ENCODE measurements at places on chromosomes 2 and 18.
A peak's percentile ranks its signal among the peaks of the same experiment; 100 is the strongest.

DNA sequence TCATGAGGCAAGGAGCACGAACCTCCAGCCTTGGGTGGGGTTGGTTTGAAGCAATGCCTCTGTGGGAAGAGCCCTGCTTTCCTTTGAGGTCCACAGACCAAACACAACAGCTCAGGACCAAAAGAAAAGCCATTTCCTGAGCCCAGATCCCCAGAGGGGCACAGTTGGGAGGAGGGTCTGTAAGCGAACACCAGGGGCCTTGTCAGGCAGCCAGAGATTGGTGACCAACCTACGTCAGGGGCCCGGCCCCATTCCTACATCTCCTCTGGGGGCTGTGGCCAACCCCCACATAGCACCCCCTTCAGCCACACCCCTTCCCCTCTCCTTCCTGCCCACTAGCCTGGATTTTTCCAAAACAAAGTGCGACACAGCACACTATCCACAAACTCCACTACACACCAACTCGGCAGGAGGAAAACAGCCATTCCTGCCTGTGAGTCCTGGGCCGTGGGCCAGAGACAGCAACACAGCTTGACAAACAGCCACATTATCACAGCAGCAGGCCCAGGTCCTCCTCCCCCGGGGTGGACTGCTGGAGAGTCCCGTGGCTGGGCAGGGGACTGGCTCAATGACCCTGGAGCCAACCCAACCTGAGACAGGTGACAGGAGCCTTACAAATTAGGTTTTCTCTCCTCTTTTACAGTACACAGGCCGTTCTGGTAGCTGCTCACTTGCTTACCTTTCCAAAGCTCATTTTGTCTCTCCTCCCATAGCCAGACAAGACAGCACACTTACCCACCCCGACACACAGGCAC, 98.8 kb downstream of the TNS1 start:
- DNase-seq = peak; percentile 14
- H3K27me3 ChIP-seq = no peaks in the 10 kb centered on the region
- H3K4me1 ChIP-seq = peaks cover 6% of the 10 kb centered on the region
- peaks cover 9% of the 10 kb centered on the region for H3K36me3 ChIP-seq
- no peak overlapping the region for H3K4me3 ChIP-seq

DNA sequence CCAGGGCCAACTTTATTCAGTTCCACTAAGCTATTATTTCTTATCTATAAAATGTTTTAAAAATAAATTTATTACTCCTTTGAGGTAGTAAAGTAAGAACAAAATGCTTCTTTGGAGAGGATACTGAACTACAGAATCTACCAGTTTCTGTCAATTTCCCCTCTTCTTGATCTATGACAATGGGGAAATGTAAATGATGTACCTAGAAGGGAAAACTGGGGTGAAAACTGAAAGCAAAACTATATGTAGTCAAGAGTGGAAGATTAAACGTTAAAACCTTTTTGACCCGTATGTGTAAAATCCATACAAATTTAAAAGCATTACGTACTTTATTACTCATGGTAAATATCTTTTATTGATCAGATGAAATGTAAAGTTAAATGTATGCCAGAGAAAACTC, 1287.8 kb upstream of the TMEFF2 start:
- no peak for DNase-seq
- H3K27ac ChIP-seq = no peak overlapping the region
- H3K4me3 ChIP-seq = no peak overlapping the region
- H3K4me1 ChIP-seq = no peaks in the 10 kb centered on the region

DNA sequence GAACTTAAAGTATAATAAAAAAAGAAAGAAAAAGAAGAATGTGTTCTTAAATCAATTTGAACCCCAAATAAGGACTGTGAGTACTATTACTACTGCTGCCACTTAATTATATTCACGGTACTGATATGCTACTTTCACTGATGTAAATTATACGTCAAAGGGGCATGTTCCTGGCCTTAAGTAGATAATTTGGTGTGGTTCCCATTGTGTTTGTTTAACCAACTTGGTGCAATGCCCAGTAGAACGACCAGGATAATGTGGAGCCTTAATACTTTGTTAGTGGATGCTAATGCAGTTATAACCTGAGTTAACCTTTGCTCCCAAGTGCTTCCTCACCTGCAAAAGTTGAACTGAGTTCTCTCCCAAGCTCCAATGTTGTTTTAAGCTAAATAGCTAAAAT, 142.0 kb downstream of the NR4A2 start:
- no peak overlapping the region for H3K27ac ChIP-seq
- H3K36me3 ChIP-seq = no peaks in the 10 kb centered on the region
- no peaks in the 10 kb centered on the region for H3K27me3 ChIP-seq
- H3K4me3 ChIP-seq = no peak overlapping the region
- DNase-seq = no peak

GRCh38 chr2:27772804-27773203, 1.3 kb downstream of the MRPL33 start:
- no peaks in the 10 kb centered on the region for H3K27me3 ChIP-seq
- DNase-seq = no peak
- H3K4me3 ChIP-seq = peak overlapping the region; percentile 62
- H3K27ac ChIP-seq = no peak overlapping the region

- no peak overlapping the region for H3K27ac ChIP-seq
- no peak for DNase-seq
- no peaks in the 10 kb centered on the region for H3K27me3 ChIP-seq
- H3K4me3 ChIP-seq = no peak overlapping the region
- H3K36me3 ChIP-seq = no peaks in the 10 kb centered on the region
- no peaks in the 10 kb centered on the region for H3K4me1 ChIP-seq
These were observed 102.9 kb upstream of the MSH2 start for GRCh38 chr2:47300081-47300480.

DNA sequence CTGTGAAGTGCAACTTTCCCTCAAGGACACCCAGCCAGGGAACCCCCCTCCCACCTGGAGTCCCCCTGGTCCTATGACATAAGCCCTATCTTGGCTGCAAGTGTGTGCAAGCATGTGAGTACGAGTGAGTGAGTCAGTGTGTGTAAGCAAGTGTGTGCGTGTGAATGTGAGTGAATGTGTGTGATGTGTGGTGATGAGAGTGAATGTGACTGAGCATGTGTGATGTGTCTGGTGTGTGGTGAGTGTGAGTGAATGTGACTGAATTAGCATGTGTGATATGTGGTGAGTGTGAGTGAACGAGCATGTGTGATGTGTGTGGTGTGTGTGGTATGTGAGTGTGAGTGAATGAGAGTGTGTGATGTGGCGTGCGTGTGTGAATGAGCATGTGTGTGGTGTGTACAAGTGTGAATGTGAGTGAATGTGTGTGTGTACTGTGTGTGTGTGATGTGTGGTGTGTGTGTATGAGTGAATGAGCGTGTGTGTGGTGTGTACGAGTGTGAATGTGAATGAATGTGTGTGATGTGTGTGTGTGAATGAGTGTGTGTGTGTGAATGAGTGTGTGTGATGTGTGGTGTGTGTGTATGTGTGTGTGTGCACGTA, 68.8 kb upstream of the SMAD7 start:
- DNase-seq = no peak
- H3K4me1 ChIP-seq = no peaks in the 10 kb centered on the region
- no peaks in the 10 kb centered on the region for H3K36me3 ChIP-seq

DNA sequence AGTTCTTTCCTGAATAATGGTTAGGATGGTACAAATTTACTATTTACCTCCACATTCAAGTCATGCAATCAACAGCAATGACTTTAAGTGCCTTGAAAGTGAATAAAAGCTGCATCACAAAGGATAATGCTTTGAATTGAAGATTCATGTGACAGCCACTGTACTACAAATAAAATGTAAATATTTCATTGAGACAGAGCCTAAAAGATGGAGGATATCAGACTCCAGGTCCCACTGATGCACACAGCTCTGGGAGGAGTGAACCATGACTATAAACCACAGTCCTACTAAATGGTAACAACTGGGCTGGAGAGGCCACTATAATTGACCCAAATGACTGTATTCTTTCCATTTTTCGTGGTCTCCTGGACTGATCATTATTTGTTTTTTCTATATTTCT, 576.9 kb downstream of the ADCYAP1 start:
- H3K27me3 ChIP-seq = peaks cover 7% of the 10 kb centered on the region
- no peak for DNase-seq
- H3K4me1 ChIP-seq = no peaks in the 10 kb centered on the region
- H3K27ac ChIP-seq = no peak overlapping the region

DNA sequence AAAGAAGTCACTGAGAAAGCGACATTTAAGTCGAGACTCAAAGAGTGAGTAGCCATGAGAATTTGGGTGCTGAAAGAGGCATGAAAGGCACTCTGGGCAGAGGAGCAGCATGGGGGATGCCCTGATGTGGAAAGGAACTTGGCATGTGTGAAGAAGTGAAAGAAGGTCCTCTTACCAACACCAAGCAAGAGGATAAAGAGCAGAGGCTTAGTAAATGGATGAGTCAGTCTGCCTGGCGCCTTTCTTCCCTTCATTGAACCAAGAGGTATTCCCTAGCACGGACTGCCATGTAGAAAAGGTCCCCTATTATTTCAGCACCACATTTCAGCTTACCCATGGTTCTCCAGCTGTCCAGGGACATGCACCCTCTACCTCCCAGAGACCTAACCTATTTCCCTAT, 221.1 kb upstream of the NRP2 start:
- no peak overlapping the region for H3K27ac ChIP-seq
- no peaks in the 10 kb centered on the region for H3K27me3 ChIP-seq
- H3K36me3 ChIP-seq = no peaks in the 10 kb centered on the region
- H3K4me1 ChIP-seq = no peaks in the 10 kb centered on the region
- H3K4me3 ChIP-seq = no peak overlapping the region
